ENCODE measurements at places on chromosomes 2 and 18.

GRCh38 chr2:191478799-191479679 lies 198.9 kb upstream of the NABP1 start:
- DNase-seq = no peak

DNA sequence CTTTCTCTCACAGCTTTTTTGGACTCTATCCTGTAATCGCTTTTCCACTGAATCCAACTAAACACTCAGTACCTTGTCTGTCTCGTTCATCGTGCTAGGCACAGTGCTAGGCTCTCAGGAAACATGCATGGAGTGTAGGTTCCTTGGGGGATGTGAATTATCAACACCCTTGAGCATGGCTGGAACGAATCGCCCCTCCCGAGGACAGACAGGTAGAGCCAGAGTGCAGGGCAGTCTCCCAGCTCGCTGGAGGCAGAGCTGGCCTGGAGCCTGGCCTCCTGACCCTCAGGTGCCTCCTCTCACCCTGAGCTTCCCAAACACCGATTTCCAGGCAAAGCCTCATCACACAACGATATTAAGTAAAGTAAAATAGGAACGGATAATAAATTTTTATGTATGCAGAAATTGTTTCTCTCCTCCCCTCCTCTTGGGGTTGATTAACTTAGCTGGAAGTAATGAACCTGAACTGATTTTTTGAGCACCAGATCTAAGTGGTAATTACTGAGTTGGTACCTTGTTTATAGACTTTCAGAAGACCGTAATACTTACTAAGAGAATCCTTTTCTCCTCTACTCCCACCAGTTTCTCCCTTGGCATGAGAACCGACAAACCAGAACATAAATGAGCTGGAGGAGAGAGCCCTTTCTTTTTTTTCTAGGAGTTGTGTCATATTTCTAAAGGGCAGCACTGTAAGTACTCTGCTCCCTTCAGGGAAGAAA lies 90.5 kb downstream of the MSH2 start:
- no peak for DNase-seq

GRCh38 chr2:127044977-127045661 lies 61.8 kb downstream of the BIN1 start:
- DNase-seq = no peak

DNA sequence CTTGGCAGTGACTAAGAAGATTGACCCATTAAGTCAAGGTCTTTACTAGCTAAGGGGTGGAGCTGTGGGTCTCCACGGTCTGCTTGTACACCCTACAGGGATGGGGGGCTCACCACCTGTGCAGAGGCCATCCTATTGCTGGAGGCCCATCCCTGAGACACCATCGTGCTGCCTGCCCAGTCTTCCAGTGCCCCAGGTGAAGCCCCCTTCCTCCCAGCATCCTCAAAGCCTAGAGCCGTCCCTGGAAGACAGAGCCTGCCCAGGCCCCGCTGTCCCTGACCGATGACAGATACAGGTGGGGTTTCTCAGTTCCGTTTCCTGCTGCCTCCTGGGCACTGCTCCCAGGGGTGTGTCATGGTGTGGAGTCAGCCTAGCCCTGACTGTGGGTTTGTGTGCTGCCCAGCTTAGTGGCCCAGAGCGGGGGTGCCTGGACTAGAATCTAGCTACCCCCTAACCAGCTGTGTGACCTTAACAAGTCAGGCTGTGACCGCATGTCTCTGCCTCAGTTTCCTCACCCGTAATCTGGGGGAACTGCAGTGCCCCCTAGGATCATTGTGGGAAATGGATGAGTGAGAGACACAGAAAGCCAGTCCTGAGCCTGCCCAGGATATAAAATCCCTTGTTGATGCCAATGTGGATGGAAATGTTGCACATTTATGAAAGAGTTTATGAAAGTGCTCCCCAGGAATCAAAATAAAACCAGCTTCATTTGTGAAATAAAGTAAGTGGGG lies 2.0 kb downstream of the OTOS start:
- no peak for DNase-seq

- DNase-seq = no peak
These were observed 155.4 kb upstream of the PARD3B start for GRCh38 chr2:204389856-204390255.

- DNase-seq = no peak
These were observed 10.5 kb upstream of the C2orf42 start for GRCh38 chr2:70201225-70201768.

- DNase-seq = no peak
These were observed 150.0 kb upstream of the ALKAL2 start for GRCh38 chr2:437756-438393.

GRCh38 chr18:2654928-2655177 lies 673 bp upstream of the SMCHD1 start:
- no peak for DNase-seq

- no peak for DNase-seq
These were observed 2.4 kb downstream of the CYP26B1 start for GRCh38 chr2:72145289-72145657.
